ENCODE measurements at places on chromosomes 16 and 17.

DNA sequence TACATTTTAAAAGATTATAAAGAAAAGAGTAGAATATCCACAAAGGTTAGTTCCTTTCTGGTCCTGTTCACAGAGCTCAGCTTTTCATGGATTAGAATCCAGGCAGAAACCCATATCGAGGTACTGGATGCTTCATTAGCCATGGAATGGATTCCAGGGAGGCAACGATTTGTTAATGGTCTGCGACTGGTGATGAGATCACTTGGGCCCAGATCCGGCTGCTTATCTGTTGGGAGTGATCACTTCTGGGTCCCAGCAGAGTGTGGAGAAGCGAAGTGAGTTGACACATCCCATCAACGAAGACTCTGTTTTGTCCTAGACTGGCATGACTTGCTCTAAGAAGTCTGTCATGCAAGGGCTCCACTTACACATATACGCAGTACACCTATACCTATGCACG, 165.8 kb downstream of the MAF start:
- DNase-seq = no peak

- DNase-seq = no peak
Measured at GRCh38 chr16:21590287-21590686, 9.1 kb upstream of the METTL9 start.

DNA sequence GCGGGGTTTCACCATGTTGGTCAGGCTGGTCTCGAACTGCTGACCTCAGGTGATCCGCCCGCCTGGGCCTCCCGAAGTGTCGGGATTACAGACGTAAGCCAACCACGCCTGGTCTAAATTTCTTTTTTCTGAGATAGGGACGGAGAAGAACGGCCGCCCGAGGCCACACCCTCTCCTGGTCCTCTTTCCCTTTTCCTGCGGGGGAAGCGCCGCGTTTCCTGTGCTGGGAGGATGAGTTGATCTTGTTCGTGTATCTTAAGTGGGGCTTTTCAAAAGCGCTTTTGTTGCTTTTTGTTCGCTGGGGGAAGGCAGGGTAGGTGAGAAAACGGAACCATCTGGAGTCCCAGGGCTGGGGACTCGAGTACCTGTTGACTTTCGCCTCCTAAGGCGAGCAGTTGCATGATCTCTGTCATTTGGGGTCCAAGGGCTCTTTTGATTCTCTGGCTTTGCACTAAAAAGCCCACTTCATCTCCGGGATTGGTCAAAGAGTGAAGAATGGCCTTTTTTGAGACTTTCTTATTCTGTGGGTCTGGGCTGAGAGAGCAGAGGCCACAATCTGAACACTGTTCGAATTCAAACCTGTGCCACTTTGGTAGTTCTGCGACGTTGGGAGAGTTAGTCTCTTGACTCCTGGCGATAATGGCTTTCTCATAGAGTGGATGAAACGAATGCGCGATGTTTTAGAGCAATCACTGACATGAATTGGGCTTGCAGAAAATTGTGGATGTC, 1.3 kb downstream of the FUS start:
- DNase-seq = peak; percentile 56

DNA sequence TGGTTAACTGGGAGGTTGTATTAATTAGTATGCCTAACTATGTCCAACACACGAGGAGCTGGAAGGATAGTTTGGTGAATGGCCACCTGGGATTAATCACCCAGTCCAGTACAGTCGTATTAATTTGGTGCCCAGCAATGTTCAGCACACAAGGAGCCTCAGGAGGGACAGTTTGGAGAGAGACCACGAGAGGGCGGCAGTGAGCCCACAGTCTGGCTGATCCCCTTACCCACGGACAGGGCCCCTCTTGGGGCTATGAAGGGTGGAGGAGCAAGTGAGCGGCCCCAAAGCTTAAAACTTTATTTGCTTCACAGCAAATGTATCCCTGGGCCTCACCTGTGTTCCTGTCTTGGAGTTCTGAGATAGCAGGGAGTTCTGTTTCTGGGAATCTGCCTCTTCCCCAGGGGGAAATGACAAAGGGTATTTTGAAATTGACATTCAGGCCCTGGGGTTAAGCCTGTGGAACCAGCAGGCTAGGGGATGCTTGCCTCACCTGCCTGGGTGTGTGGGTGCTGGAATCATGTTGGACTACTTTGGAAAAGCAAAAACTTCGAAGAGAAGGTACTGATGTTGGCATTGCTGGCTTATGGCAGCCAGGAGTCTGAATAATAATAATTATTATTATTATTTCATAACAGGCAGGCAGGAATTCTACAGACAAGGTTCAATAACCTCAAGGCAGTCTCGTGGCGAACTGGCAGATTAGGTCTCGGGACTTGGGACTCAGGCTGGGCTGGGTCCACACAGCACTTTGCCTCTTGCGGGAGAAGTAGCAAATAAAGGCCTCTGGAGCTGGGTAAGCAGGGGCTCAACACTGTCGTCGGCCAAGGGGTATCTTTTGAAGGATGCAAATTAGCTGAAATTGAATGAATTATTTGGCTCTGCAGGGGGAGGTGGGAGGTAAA, 227.6 kb upstream of the ASIC2 start:
- DNase-seq = peak; percentile 61

GRCh38 chr16:11302977-11303376, 21.8 kb upstream of the PRM1 start:
- peak; percentile 69 for DNase-seq

Measured in NCI-H1417 (cell line).